ENCODE measurements at places on chromosomes 2 and 18.

DNA sequence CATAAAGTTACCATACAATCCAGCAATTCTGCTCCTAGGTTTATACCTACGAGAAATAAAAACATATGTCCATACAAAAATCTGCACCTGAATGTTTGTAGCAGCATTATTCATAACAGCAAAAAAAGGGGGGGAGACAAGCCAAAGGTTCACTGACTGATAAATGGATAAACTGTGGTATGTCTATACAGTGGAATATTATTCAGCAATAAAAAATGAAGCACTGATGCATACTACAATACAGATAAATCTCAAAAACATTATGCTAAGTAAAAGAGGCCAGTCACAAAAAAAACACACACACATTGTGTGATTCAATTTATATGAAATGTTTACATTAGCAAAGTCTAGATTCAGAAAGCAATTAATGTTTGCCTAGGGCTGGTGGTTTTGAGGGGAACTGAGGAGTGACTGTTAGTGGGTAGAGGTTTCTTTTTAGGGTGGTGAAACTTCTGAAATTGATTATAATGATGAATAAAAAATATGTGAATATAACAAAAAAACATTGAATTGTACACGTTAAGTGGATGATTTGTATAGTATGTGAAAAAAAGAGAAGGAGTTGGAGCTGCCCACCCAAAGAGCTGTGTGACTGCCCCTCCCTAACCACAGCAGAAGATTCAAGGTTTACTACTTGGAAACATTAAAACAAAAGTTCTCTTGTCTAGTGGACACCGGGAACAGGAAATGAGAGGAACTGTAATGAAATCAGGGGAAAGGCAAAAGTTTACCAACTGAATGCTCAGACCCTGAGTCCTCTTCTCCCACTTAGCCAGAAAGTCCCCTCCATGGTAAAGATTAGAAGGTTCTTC is 13.4 kb downstream of the COLEC12 start:
- DNase-seq = no peak

- no peak for DNase-seq
These were observed 50.0 kb upstream of the PAPOLG start for GRCh38 chr2:60706021-60706420.

- no peak for DNase-seq
These were observed 107.0 kb upstream of the PTPRM start for GRCh38 chr18:7459851-7460770.

DNA sequence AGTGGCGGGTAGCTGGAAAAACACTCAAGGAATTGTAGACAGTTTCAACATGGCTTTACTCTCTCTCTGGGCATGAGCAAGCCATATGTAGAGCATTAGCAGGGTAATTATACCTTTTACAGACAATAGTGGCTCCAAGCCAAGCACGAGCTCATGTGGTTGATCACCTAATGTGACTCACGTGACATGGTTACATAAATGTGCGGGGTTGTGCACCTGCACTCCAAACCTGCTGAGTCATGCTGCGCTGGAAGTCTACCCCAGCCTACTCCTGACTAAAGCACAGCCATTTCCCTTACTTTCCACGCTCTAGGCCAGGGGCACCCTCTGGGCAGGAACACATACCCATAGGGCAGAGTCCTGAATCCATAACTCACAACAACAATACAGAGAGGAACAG is 232.8 kb downstream of the MBD5 start:
- no peak for DNase-seq

GRCh38 chr18:9743200-9744016 is 35.3 kb downstream of the RAB31 start:
- DNase-seq = no peak

GRCh38 chr2:176085861-176086771 is 2.4 kb upstream of the EVX2 start:
- DNase-seq = no peak

DNA sequence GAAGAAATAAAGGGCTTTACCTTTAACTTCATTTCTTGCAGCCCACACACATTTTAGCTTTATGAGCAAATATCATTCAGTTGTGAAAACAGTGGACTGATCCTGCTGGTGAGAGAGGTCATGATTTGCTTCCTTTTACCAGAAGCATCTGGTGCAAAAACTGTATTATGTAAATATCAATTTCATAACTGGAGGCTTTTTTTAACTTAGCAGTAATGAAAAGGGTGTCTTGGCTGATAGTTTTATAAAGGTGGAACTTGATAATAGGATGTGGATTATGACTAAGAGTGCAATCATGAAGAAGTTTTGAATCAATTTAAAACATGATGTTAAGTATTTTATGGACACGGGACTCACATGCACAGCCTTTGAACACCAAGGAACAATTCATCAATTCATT is 304.4 kb downstream of the GULP1 start:
- DNase-seq = no peak

- no peak for DNase-seq
These were observed 37.2 kb downstream of the PTPRM start for GRCh38 chr18:7604361-7604760.

DNA sequence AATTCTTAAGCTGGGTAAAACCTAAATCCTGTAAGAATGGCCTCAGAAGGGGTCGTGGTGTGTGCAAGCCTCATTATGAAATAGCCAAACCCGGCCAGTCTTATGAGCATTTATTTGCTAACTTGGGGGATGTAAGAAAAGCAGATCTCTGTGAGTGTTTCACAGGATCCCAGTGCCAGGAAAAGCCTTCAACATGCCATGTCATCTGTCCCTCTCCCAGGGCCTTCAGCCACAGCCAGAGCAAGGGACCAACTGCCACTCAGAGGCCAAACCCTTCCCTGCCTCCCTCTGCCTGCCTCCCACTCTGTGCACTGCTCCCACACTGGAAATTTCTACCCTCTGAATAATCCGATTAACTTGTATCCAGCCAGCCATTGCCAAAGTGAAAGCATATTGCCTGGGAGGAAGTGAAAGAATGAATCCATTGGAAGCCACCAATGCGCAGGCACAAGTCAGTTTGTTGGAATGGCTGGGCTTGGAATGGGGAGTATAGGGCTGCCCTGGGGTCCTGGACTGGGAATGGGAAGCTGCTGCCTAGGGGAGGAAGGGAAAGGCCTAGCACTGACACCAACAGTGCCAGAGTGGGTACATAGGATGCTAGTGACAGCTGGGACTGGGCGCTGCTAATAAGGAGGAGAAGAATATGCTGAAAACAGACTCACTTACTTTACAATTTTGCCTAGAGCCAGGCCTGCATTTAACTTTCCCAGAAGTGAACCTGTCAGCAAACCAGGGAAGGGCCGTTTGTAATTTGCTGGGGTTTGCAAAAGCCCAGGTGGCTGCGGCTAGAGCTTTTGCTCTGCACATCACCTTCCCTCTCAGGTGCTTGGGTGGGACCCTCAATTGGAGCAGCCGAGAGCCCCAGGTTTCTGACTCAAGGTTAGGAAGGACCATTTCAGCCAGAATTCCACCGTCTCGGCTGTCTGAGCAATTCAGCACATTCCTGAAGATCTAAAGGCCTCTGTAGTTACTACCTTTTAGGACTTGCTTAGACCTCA is 146.6 kb upstream of the NCK2 start:
- no peak for DNase-seq

DNA sequence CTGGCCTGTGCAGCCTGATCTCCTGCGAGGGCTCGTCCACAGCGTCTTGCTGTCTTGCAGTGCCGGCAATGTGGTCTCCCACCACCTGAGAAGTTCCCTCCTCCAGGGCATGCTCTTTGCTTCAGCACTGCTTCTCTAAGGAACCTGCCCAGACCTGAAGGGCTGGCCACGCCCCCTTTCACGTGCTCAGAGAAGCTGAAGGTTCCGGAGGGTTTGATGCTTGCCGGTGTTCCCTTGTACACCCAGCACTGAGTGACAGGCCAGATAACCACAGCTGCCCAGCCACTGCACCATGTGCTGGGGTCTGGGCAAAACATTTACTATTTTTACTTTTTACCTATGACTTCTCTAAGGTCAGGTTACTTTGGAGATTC is 1.7 kb upstream of the POLR2D start:
- peak; percentile 54 for DNase-seq

DNA sequence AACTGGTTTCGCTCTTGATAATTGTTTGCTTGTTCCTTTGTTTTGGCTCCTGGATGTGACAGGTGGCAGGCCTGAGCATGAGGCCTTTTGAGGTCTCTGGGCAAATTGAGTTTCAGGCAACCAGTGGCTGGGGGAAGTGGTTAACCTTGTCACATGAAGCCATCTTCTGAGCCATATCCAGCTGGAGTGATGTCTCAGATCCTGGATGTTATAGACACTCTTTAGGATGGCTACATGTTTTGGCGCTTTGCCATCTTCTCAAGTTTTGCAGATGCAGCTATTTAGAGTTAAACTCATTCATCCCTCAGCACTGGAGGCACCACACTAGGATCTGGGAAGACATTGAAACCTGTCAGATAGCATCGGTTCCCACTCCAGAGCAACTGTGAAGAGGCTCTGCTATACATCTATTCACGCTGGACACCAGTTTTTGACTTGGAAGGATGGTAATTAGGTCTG is 25.3 kb upstream of the TACR1 start:
- no peak for DNase-seq

DNA sequence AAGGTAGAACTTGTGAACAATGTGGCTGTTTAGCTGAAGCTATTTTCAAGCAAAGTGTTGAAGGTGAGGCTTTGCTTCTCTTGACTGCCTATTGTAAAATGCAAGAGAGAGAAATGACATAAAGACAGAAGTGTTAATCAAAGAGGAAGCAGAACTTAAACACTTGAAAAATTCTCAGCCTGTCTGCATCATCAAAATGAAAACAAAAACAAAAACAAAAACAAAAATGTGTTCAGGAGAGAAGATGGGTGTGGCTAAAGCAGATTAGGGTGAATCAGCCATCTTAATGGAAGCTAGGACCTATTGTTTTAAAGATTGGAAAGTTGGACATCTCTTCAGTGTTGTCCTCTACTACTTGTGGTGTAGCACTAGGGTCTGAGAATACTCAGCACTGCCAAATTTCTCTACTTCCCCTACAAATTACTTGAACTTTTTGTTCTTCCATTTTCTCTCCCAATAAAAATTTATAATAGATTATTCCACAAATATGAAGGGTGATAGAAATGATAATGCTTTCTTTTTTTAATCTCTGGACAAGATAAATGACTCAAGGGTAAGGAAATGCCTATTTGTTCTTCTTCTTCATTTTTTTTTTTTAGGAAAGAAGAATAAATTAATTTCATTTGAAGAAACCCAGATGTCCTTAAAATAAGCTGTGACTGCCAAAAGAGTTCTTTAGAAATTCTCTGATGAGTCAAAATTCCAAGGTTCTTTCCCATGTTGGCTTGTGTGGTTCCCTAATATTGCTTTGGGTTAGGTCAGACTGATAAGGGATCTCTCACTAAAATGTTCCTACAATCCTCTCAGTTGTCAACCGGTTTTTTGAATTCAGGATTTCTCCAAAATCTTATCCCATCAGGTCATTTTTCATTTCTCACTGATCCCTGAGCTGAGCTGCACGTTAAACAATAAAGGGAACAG is 571.2 kb upstream of the ZEB2 start:
- DNase-seq = no peak

GRCh38 chr18:65661391-65661790 is 89.4 kb upstream of the CDH7 start:
- DNase-seq = no peak

GRCh38 chr2:46018773-46019591 is 278.2 kb upstream of the EPAS1 start:
- DNase-seq = no peak

GRCh38 chr2:230000118-230000841 is 68.4 kb downstream of the SLC16A14 start:
- DNase-seq = no peak

- DNase-seq = no peak
These were observed 299.7 kb downstream of the DSEL start for GRCh38 chr18:67216846-67217245.

- DNase-seq = no peak
These were observed 19.4 kb downstream of the TTC27 start for GRCh38 chr2:32647180-32647651.

GRCh38 chr18:13382366-13382953 is 163.9 kb downstream of the LDLRAD4 start:
- no peak for DNase-seq

GRCh38 chr2:18605115-18605514 is 15.7 kb upstream of the NT5C1B start:
- no peak for DNase-seq

DNA sequence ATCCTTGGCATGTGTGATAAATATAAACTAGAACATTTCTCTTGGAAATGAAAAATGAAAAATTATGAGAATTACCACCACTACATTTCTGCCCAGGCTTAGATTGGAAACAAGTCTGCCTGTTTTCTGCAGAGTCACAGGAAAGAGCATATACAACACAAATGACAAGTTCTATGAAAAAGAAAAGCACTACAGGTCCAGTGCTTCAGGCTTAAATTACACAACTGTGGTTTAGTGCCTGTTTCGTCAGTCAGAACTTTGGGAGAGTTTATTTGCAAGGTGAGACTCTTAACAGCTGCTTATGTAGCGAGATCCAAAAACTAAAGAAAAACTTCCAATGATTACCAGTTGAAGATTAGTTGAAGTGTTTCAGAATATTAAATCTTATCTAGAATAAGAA is 68.9 kb downstream of the RTN4 start:
- no peak for DNase-seq

- DNase-seq = no peak
These were observed 18.6 kb downstream of the FZD7 start for GRCh38 chr2:202052235-202052634.

GRCh38 chr2:158580760-158581159 is 124.0 kb downstream of the PKP4 start:
- no peak for DNase-seq

DNA sequence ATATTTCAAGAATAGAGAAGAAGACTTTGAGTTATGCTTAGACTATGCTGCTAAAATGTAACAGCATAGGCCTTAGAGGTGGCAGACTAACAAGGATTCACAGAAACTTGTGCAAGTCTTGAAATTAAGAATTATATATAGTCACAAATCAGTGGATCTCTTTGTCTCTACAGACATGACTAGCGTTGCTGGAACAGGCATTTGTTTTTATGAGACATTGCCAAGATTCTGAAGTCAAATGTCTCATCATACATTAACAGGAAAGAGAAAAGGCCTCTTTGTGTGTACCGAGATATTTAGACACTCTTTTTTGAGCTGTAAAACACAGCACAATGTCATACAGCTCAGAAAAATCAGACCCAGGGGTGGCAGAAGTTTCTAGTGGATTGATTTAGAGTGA is 207.1 kb downstream of the TMX3 start:
- no peak for DNase-seq

DNA sequence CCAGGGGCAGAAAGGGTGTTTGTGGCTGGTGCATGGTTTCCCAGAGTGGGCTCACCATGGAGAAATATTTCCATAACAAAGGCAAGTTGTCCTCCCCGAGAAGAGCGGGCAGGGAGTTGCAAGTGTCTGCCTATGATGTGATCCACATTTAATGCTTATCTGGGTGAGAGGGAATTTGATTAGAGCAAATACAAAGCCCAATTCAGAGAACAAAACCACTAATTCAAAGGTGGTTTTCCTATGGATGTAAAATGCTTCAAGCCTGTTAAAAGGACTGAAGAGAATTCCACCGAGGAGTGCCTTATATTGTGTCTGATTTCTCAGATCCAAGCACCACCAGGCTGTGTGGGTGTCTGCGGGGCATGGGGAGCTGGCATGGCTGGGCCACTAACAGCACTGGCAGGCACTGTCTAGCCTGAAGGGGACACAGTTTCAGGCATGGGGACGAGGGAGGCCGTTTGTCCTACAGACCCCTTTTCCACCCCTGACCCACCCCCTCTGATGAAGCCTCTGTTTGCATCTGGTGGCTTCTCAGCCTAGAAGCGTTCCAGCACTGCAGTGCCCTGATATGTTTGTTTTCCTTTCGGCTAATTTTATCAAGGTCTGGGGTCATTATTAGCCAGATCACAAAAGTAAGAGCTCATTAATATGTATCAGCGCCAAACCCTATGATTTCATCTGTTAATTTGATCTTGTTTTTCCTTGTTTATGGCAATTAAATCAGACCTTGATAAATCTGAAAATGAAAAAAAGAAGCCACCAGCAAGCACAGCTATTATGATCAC is 357.3 kb downstream of the HRH4 start:
- no peak for DNase-seq

Data from activated gamma-delta T cell treated with Interleukin-2 at 50 U/mL for 16 hours (primary cell).